Left hindlimb (tissue), 1 donor: ENCODE measurements at places on chromosomes 1 and 21.

- DNase-seq, result no peak
These were observed 50.9 kb upstream of the ETV3 start for GRCh38 chr1:157189096-157189495.

DNA sequence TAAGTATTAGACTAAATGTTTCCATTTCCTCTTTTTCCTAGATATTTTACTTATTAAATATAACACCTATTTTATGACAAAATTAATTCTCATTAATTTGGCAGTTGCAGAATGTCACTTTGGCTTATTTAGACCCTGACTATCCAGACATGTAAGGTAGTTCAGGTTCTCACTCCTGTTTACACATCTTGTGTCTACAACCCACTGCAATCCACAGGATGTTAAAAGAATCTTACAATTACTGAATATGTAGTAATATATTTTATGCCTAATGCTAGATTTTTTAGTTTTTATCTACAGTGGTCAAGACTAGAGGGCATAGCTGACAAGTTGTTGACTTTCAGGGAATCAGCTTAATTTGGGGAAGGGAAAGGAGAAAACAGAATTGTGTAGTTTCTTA lies 346.7 kb downstream of the USP25 start:
- DNase-seq, result no peak

DNA sequence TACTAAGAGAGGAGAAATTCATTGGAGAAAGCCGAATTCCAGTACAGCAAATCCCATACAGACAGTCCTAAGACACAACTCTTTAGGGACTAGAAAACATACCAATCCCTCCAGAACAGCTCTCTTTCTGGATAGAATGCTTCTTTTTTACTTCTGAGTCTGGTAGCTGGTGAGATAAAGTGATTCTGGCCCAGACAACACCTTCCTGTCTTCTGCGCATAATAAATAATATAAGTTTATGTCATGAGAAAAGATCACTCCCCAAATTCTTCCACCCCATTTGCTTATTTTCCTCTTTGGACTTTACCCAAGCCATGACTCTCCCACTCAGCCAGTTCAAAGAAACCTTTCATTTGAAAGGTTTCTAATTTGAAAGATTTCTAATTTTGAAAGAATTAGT lies 98.4 kb downstream of the EDEM3 start:
- no peak for DNase-seq

GRCh38 chr1:6385488-6386191 lies 7.9 kb downstream of the ACOT7 start:
- peak; percentile 50 for DNase-seq

- no peak for DNase-seq
These were observed 367.6 kb downstream of the PTBP2 start for GRCh38 chr1:97089173-97089572.

GRCh38 chr21:36388835-36389234 lies 3.6 kb downstream of the CHAF1B start:
- no peak for DNase-seq

DNA sequence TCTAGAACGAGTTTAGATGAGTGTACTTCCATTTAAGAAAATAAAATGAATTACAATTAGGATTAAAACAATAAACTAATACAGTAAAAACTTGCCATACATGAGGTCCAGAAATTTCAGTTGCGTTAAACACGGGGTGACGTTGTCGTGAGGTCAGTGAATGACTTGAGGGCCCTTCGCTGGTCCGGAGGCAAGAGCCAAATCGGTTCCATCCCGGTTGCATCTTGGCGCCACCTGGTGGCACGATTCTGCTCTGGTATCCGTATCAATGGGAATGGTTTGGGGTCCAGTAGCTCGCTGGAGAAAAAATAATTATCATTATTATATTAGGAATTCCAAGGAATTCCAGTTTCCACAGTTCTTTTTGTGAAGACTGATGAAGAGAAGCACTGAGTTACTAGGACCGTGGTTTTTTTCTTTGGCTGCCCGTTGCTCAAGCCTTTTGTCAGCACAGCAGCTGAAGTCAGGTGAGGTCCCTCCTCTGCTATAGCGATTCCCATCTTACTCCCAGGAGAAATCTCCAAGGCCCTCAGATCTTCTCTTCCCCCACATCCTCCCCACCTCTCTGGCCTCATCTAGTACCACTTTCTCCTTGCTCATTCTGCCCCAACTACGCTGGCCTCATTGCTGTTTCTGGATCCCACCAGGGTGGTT lies 161.4 kb downstream of the SLC35F3 start:
- peak; percentile 43 for DNase-seq

- DNase-seq, result peak; percentile 80
These were observed 3.6 kb downstream of the SKI start for GRCh38 chr1:2231532-2232254.

DNA sequence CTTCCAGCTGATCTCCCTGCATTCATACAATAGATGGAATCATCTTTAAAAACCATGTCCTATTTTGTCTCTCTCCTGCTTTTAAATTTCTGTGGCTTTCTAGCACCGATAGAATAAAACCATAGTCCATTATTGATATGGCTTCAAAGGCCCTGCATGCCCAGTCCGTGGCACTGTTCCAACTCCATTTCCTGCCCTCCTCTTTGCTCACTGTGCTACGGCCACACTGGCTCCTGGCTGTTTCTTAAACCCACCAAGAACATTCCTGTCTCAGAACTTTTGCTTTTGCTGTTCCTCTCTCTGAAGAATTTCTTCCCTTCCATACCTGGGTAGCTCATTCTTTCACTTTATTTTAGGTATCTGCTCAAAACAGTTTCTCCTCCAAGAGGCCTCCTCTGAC lies 7.2 kb downstream of the SLAMF1 start:
- no peak for DNase-seq

GRCh38 chr1:24828887-24829192 lies 83.6 kb downstream of the CLIC4 start:
- DNase-seq, result no peak

DNA sequence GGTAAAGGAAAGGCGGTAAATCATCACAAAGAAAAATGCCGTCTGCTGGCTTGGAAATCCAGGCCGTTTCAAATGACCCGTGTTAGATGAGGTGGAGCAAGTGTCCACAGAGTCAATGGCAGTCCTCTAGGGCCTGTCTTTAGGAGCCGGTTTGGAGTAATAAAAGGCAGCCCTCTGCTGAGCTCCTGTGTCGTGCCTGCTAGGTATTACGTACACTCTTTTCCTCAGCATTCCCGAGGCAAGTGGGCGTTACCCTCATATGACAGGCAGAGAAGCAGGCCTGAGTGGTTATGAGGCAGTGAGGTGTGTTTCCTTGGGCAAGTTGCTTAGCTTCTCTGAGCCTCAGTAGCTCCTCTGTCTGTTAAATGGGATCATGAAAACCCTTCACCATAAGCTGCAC lies 7.7 kb downstream of the NENF start:
- no peak for DNase-seq

GRCh38 chr1:19046972-19047731 lies 90.7 kb upstream of the IFFO2 start:
- DNase-seq, result peak; percentile 25

DNA sequence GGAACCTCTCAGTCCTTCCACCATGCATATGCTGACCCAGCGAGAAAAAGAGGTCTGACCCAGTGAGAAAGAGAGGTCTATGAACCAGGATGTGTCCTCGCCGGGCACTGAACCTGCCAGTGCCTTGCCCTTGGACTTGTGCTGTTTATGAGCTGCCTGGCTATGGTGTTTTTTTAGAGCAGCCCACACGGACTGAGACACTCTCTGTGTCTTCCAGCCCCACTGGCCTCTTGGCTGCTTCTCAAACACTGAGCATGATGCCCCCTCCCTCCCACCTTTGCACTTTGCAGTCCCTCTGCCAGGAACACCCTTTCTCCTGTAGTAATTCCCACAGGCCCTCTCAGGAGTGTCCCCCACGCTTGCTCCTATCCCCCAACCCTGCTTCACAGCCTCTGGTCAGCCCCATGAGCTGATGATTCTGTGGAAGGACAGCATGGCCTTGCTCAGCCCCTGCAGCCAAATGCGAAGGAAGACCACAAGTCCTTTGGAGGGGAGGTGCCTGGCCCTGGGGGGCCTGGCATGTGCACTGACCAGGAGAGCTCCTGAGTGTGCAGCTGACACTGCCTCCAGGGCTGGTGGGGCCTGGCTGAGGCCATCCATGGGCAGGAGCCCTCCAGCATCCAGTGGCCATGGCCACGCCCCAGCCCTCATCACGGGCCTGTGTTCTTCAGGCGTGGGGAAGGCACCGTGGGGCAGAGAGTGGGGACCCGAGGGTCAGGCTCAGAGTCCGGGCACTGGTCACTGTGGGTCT lies 23.8 kb downstream of the WNT3A start:
- DNase-seq, result no peak

- no peak for DNase-seq
These were observed 18.1 kb upstream of the SLC19A1 start for GRCh38 chr21:45560106-45561021.

DNA sequence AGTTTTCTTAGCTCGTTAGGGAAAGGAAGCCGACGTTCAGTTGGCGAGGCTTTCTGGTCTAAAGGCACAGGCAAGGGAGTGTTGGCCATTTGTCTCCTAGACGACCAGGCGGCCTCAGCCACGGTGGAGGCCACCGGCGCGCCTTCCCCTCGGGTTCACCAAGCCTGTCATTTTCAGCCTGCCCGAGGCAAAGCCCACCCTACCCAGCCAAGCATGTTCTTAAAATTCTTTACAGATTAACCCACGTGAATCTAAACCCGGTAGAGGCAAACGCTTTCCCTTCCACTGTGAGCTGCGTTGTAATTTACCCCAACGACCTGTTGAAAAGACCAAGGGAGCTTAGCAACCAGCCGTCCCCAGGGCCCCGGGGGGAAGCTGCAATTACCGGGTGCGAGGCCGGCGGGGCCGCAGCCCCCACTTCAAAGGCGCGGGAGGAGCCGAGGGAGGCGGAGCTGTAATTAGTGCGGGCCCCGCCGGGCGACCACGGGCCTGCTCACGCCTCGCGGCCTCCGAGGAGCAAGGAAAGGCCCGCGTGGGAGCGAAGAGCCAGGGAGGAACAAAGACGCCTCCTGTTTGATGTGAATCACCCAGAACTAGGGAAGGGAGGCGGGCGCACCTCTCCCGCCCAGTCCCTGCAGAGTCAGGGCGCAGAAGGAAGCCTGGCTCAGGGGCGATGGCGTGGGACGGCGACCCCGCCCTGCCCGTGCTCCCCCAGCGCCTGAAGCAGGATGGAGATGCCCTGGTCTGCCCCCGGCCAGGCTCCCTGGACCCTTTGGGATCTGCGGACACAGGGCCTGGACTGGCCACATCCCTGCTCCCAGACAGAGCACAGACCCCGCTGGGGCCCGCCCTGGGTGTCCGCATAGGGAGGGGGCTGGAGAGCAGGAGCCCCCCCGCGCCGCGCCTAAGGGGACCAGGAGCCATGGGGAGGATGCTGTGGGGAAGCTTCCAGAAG lies 12.1 kb upstream of the TSPEAR start:
- DNase-seq, result peak; percentile 66

GRCh38 chr1:119603695-119604094 lies 44.4 kb downstream of the ZNF697 start:
- no peak for DNase-seq

DNA sequence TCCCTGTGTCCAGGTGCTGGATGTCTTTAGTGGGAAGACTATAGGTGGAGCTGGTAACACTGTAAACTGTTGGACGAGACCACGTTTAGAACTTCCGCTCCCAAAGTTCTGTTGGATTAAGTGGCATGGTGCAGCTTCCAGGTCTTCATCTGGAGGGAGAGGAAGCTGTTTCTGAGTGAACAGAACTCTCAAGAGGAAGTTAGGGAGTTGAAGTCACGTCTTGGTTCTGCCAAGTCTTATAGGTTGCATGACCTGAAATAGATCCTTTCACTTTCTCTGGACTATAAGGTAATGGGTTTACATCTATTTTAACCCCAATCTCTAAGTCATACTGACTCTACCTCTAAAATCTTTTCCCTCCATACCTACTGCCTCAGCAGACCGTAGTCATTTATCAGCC lies 97.4 kb upstream of the TNR start:
- no peak for DNase-seq

- DNase-seq, result no peak
These were observed 3.6 kb downstream of the C1orf174 start for GRCh38 chr1:3896396-3897000.

GRCh38 chr1:1367315-1367714 lies 7.7 kb downstream of the AURKAIP1 start:
- DNase-seq, result no peak

- no peak for DNase-seq
These were observed 13.4 kb downstream of the PROK1 start for GRCh38 chr1:110464340-110464739.

DNA sequence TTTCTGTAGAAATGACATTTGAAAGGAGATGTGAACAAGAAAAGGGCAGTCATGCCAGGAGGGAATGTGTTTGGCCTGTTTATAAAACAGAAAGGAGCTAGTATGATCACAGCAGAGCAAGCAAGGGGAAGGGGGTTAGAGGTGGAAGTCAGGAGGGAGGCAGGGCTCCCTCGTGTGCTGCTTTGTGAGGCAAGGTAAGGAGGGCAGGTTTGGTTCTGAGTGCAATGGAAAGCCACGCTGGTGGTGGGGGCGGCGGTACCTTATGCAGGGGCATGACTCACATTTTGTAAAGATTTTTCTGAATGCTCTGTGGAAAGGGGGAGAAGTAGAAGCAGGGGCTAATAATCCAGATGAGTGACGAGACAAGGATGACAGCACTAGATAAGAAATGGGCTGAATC lies 197.5 kb upstream of the C8B start:
- no peak for DNase-seq

- no peak for DNase-seq
These were observed 4.8 kb upstream of the TMCO1 start for GRCh38 chr1:165773324-165773965.

- DNase-seq, result no peak
These were observed 34.9 kb upstream of the CACNA1E start for GRCh38 chr1:181448461-181448860.

GRCh38 chr1:83022206-83022605 lies 976.7 kb downstream of the TTLL7 start:
- DNase-seq, result no peak

DNA sequence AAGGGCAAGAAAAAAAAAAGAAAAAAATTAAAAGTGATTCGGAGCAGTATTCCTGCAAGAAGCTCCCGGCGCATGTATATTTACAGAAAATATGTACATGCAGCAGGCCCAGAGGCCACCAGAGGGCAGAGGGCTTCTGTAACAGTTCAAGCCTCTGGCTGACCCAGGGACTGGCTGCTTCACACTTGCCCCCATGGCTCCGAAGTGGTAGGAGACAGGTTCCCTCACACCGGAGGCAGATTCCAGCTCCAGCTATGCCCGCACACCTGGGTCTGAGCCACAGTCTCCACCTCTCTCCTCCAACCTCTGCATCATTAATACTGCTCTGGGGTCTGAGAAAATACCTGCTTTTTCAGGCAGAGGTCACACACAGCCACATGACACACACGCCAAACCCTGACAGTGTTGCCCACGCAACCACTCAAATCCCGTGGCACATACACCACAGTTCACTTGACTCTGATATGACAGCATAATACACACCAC lies 2.2 kb upstream of the ARHGAP30 start:
- DNase-seq, result no peak

GRCh38 chr1:8747879-8748825 lies 69.3 kb downstream of the RERE start:
- no peak for DNase-seq

DNA sequence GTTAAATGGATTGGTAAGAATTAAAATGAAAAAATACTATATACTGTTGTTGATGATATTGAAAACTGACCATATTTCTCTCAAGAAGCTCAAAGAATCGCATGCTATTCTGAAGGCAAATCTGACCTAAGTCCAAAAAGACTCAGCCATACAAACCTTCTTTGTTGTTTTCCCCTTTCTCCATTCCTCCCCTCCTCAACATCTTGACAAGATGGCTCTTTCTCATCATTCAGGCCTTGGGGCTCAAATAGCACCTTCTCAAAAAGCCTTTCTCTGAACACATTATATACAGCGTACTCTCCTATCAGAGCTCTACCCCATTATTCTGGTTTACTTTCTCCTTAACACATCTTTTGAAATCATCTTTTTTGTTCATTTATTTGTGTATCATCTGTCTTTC lies 17.2 kb downstream of the COLGALT2 start:
- DNase-seq, result no peak
